Stimulated activated CD4-positive, alpha-beta T cell treated with anti-CD3 and anti-CD28 coated beads, Interleukin-1b, Interleukin-23, amount 100 ng/mL, for 1 hour (primary cell): ENCODE measurements at places on chromosomes 7 and 10.

DNA sequence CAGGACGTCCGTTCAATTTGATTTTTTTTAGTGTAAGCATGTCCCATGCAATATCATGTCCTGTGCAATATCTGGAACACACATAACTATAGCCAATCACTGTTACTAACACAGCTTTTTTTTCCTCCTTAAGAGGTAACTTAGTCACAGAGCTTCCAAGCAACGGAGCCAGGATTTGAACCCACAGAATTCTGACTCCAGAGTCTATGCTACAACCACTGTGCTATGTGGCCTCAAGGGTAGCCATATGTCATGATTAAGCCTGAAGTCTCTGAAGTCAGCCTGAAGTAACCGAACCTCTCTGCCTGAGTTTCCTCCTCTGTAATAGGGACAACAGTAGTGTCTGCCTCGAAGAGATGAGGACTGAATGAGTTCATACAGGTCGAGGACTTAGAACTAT is 42.2 kb upstream of the TCF7L2 start:
- no peak for DNase-seq

DNA sequence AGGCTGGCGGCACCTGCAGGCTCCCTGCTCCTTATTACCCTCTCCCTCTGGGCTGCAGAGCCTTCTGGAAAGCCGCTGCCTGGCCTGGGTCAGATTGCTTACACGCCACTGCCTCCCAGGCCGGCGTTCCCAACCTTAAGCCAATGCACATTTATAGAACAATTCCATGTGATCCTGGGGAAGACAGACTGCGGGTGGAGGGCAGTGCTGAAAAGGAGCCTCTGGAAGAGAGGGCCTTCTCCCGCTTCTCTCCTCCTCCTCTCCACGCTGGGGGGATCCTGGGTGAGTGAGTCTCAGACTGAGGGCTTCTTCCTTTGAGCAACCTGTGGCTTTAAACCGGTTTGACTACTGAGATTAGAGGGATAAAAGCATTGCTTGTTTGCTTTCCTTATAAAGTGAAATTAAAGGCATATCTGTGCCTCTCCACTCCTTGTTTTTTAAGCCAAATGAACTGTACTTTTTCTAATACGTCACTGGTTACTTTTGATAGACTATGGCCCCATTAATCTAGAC is 5.5 kb downstream of the TACC2 start:
- DNase-seq: no peak

DNA sequence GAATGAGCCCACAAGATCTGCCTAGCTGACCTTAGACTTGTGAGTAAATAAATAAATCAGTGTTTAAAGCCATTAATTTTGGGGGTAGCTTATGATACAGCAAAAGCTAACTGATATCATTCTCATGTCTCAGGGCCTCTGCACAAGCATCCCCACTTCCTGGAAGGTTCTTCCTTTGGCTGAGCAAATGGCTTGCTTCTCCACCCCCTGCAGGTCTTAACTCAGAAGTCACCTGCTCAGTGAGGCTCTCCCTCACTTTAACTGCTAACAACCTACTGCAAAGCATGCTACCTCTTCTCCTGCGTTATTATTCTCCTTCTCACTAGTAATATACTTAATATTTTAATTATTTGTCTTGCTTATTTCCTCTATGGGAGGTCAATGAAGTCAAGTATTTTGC is 167.3 kb downstream of the TPK1 start:
- no peak for DNase-seq

DNA sequence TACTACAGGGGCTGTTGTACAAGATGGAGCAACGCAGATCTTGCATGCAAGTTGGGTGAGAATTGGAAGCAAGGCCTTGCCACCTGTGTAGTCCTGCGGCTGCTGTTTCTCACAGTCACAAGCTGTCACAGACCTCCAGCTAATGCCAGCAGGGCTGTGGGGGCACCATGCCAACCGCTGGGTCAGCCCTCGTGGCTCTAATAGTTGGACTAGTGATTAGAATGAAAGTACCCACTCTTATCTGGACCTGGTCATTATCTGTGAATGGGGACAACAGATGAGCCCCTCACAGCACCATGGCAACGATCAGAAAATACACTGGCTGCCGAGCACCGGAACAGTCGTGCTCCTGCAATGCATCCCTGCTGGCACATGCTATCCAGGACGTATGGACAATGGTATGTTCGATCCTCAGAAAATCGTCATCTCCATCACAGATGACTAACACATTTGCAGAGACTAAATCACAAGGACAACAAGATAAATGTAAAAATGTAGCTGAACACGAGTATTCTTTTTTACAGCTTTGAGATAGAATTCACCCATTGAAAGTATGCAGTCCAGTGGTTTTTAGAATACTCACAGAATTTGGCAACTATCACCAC is 80.4 kb upstream of the CALN1 start:
- DNase-seq: no peak

- DNase-seq: no peak
Observed at GRCh38 chr10:25786899-25787298, 147.1 kb upstream of the MYO3A start.

- DNase-seq: no peak
Observed at GRCh38 chr7:48964074-48964473, 39.7 kb downstream of the CDC14C start.

DNA sequence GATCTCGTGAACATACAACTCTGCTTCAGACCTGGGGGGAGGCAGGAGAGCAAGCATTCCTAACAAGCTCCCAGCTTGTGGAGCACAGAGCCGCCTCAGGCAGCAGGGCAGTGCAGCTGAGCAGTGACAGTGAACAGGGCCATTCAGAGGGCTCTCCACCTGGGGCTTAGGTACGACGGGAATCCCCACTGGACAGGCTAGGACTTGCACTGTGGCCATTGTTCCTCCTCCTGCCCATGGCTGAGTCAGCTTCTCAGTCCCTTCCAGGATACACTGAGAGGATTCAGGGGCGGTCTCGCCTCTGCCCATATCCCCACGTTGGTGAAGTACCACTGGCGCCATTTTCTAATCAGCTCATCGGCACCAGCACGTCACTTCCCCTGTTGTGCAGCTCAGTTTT is 71.1 kb downstream of the FIGNL1 start:
- DNase-seq: no peak

- no peak for DNase-seq
Observed at GRCh38 chr10:69057261-69057950, 30.5 kb upstream of the SRGN start.

DNA sequence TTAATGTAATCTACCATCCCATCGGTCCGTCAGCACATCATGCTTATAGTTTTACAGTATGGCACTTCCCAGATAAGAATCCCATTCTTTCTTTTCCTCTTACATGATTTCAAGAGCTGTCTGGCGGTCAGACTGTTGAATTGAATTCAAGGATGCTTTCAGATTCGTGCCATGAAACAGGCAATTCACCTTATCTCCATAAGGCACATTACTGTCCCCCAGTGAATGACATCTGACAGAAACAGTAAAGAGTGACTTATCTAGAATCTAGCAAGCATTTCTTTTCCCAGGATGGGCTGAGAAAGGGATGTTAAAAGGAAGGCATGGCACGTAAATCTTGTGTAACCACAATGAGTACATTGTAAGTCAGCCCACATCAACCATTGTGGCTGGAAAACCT is 61.1 kb upstream of the SEM1 start:
- DNase-seq: no peak

DNA sequence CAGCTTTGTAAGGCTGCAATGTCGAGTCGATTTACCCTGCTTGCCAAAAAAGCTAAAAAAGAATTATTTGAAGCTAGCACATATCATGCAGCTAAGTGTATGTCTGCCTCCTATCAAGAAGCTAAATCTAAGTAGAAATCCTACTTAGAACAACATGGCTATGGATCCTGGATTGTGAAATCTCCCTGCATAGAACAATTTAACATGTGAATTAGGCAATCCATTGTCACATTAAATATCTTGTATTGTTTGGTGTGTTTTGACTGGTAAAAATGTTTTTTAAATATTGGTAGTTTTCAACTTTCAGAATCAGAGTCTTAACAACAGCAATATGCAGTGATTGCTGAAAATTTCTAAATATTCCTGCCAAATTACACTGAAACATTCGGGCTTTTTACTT is 73.3 kb downstream of the SKIDA1 start:
- DNase-seq: no peak

GRCh38 chr10:44379907-44380306 is 5.0 kb downstream of the CXCL12 start:
- DNase-seq: no peak

DNA sequence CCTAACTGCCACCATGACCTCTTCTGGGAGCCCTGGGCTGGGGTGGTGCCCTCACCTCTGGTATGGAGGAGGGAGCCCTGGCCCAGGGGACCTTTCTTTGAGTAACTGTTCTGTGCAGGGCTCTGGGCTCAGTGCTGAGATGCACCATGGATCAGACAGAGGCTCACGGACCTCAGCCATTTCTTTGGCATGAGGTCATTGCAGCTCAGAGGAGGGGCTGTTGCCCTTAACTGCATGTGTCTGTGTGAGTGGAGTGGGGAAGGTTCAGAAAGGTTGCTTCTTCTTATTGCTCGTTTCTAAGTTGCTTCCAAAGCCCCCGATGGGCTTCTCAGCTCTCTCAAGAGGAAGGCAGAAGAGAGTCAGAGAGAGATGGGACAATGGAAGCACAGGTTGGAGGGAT is 233.9 kb downstream of the RPS24 start:
- no peak for DNase-seq

GRCh38 chr7:2009541-2010001 is 223.2 kb downstream of the MAD1L1 start:
- no peak for DNase-seq

DNA sequence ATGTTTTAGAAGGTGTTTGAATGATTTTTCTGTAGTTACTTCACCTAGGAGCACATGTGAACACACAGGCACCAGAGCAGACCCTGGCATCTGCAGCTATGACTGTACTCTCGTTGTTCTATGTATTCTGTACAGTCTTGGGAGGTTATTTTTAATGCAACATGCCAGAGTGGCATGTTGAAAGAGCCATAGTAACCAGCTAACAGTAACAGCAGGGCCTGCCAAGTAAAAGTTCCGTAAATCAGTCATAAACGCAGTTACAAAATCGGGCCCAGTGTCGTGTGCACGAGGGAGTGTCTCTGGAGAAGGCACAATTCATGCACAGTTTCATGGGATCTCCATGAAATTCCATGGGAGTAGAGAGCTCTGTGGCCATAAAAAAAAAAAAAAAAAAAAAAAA is 108.3 kb upstream of the CDK6 start:
- DNase-seq: no peak

- no peak for DNase-seq
Observed at GRCh38 chr10:91493313-91493712, 83.2 kb downstream of the HECTD2 start.

DNA sequence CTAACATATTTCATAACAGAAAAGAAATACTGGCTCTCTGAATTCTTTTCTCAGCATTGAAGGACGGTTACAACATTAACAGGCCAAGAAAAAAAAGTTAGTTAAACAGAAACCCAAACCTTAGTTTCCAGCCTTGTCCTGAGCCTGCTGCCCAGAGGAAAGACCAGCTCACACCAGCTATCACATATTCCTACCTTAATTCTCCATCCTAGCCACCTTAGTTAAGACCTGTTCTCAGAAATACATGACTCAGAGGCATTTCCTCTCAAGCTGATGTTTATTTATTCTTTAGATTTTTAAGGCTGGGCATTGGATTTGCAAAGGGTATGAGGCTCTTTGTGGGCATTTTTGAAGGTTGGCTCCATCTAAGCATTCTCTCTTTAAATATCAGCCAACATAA is 34.3 kb upstream of the ADAM12 start:
- no peak for DNase-seq

DNA sequence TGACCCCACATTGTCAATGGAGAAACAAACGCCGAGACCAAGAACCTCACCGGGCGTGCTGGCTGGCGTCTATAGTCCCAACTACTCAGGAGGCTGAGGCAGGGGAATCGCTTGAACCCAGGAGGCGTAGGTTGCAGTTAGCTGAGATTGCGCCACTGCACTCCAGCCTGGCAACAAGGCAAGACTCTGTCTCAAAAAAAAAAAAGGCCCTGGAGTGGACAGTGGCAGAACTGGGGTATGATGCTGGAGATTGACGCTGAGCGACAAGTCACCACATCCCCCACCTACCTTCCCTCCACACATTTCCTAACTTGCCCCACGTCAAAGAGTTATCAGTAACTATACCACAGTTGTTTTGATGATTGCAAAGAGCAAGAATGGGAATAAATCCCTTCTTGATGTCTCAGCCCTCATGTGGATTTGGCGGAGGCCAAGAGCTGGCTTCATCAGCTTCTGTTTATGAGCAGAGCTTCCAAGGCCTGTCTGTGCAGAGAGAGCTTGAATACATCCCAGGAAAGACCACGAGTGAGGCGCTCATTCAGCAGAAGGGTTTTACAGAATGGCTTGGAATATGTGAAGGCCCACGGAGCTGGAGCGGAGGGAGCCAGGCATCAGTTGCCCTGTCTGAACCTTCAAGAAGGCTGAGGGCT is 28.0 kb upstream of the TNS3 start:
- DNase-seq: no peak

DNA sequence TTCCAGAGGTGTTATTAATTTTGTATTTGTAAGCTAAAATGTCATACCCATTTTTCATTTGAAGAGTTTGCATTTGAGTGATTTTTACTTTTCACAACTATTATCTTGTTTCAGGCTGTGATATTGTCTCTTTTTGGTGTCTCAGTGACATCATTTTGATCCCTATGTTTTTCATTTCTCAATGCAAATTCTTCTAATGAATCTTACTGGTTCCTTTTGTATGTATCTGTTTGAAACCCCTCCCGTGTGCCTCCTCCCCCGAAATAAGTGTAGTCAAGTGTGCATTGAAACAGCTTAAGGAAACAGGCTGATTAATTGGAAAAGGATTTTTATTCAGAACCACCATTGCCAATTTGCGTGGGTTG is 77.8 kb downstream of the SHH start:
- no peak for DNase-seq

- no peak for DNase-seq
Observed at GRCh38 chr7:65892835-65893234, 20.0 kb downstream of the VKORC1L1 start.

DNA sequence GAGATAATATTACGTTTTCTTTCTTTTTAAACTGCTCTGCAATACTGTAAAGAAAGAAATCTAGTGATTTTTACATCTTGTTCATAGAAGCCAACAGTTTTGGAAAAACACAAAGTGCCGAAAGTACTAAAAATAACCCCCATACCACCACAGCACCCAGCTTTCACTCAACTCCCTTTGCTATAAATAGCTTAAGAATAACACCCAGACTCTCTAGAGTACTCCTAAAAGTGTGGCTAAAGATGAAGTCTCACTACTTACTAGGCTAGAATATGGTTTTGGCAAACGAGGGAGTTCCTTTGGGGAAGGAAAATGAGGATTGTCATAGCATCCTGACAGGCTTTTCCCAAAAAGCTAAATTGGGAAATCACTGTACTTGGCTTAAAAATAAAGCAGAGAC is 151.8 kb upstream of the ANK3 start:
- DNase-seq: no peak

DNA sequence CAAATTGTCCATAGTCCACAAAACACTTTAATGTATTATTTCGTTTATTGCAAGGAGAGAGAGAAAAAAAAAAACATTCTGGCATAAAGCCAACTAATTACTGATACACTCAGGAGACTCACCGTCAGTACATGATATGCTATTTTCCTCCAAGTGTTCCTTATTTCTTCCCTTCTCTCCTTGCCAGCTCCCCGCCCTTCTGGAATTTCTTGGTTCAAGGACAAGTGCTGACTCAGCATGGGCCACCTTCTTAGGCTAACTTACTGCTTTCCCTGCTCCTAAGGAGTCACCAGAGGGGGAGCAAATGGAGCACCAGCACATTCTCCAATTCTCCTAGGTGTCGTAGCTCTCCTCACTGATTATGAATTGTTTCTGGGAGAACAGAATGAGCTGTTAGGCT is 133.8 kb upstream of the HDAC9 start:
- no peak for DNase-seq
